ENCODE measurements at places on chromosomes 1 and 21.
A peak's percentile ranks its signal among the peaks of the same experiment; 100 is the strongest.

- DNase-seq = no peak
Observed at GRCh38 chr1:160322831-160323230, 20.2 kb downstream of the COPA start.

DNA sequence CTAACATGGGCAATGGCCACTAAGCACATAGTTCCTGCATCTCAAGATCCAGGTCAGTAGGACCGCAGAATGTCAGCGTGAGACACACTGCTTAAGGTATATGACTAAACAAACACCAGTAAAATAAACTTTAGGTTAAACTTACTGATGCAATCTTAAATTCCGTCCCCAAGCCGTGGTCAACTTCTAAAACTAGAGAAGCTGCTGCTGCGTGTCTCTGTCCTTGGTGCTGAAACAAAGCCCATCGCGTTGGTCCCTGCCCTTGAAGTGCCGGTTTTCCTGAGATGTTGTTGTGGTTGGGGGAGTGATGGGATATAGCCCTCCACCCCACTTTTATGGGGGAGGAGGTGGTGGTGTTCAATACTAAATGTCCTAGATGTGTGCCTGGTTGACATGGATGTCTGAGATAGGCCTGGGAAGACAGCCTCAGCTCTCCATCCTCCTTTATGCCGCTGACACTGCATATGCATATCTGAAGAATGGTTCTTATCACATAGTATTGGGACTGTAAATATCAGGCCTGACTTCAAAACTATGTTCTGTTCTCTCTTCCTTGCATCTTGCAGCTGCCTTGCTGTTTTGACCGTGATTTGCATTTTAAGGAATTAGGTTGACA lies 72.0 kb upstream of the KCNA3 start:
- DNase-seq = peak; percentile 59

DNA sequence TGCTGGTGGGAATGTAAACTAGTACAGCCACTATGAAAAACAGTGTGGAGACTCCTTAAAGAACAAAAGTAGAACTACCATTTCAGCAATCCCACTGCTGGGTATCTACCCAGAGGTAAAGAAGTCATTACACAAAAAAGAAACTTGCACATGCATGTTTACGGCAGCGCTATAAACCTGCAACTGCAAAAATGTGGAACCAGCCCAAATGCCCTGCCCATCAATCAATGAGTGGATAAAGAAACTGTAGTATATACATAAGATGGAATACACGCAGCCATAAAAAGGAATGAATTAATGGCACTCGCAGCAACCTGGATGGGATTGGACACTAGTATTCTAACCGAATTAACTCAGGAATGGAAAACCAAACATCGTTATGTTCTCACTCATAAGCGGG lies 51.0 kb downstream of the ZSWIM5 start:
- DNase-seq = no peak

- DNase-seq = peak; percentile 27
Observed at GRCh38 chr1:161727256-161727924, 6.0 kb downstream of the FCRLB start.

- DNase-seq = no peak
Observed at GRCh38 chr1:37036667-37037053, 2.3 kb upstream of the GRIK3 start.

DNA sequence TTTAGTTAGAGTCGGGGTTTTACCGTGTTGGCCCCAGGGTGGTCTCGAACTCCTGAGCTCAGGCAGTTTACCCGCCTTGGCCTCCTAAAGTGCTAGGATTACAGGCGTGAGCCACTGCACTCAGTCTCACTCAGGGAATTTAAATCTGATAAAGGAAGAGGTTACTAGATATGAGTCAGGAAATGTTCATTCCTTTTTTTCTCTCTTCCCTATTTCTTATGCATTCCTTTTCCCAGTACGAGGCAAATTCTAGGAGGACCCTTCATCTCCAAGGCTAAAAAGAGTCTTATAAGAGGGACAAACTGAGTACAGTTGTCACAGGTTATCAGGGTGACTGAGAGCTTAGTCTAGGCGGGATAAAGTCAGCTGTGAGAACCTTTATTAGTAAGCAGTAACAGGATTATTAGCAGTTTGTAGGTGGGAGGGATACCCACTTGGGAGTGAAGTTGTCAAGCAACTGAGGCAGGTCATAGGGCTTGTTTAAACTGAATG lies 9.1 kb downstream of the MACF1 start:
- no peak for DNase-seq

DNA sequence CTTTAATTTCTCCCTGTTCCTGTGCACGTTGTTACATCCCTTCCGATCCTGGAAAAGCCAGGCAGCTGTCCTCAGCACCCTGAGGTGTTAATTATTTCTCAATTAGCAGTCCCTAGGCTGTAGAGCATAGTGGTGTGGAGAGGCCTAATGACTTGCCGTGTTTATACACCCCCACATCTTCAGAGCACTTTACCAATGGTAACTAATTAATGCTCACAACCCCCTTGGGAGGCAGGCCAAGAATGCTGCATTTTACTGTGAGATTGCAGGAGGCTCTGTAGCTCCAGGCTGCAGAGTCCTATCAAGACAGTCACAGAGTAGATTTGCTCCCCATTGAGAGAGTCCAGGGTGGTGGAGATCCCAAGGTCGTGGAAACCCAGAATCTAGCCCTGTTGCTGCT lies 2.4 kb upstream of the PARS2 start:
- DNase-seq = no peak

DNA sequence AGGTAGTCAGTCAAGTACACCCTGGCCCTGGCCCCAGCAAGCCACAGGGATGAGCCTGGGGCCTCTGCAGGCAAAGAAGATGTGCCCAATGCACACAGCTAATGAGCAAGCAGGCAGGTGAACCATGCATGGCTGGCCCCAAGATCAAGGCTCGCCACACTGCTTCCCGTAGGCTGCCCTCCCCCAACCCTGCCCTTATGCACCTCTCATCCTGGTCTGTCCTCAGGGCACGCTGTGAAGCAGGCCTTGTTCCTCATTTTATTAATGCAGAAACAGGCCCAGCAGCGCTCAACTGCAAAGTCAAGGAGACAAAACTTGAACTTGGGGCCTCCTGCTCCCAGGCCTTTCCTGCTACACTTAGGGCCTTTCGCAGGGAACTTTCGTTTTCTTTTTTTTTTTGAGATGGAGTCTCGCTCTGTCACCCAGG lies 35.6 kb upstream of the ID3 start:
- DNase-seq = no peak

GRCh38 chr1:92695104-92695503 lies 89.8 kb downstream of the EVI5 start:
- no peak for DNase-seq

DNA sequence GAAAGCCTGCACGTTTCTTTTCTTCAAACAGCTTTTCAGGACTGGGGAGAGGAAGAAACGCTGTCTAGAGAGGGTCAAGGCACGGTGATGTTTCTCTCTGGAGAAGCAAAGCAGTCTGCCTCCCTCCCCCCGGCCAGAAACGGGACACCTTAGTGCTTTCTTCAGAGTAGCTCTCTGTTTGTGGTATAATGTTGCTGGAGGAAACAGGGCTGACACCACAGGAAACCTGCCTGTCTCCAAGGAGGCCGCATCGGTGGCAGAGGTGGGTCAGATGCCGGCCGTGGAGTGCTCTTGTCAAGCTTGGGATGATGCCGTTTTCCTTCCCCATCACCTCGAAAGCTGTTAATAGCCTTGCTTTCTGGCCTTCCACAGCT lies 139.4 kb downstream of the DHRS3 start:
- DNase-seq = peak; percentile 32

- DNase-seq = no peak
Observed at GRCh38 chr1:48761986-48762385, 14.7 kb downstream of the BEND5 start.

GRCh38 chr1:191971447-191971846 lies 186.8 kb upstream of the RGS18 start:
- no peak for DNase-seq

DNA sequence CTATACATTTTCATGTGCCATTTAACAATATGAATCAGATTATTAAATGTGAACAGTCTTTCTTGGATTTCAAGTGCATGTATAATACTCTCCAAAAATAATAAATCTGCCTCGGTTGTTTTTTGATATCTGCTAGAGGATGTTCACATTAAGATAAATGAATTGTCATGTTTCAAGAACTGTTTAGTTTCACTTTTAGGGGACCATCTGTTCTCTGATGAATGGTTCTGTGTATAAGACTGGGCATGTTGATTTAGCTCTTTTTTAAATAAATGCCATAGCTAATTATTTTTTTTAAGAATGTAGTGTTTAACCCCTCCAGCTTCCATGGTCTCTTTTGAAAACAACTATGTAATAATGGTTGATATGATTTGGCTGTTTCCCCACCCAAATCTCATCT lies 1245.1 kb upstream of the ADGRL4 start:
- no peak for DNase-seq

GRCh38 chr21:42900446-42900845 lies 7.3 kb downstream of the NDUFV3 start:
- no peak for DNase-seq

DNA sequence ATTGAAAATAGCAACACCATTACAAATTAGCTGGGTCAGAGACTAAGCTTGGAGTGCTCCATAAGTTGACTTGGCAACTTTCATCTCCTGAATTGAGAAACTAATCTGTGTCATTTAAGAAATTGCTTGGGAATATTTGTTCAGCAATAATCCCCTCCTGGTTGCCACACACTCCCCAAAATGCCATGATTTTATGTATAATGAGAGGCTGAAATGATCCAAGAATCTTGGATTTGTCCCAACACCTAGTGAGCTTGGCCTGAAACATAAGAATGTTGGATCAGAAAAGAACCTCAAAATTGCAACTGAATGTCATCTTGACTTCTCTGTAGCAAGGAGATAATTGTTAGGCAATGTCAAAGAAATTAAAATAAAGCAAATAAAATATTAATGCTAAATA lies 805.9 kb upstream of the ADAMTS5 start:
- no peak for DNase-seq

GRCh38 chr1:106608841-106609240 lies 447.6 kb upstream of the PRMT6 start:
- no peak for DNase-seq

DNA sequence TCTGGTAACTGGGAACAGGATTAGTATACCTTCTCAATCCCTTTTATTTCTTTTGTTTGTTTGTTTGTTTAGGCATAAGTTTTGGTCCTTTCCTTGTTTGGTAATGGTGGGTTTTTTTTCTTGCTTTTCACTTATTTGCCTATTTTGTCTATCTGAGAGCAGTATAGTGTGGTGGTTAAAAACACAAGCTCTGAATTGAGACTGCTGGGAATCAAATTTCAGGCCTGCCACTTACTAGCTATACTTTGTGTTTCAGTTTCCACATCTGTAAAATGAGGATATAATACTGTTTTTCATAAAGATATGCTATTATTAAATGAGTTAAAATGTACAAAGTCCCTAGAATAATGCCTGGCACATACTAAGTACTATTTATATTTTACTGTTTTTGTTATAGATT lies 81.6 kb upstream of the IVNS1ABP start:
- DNase-seq = no peak

DNA sequence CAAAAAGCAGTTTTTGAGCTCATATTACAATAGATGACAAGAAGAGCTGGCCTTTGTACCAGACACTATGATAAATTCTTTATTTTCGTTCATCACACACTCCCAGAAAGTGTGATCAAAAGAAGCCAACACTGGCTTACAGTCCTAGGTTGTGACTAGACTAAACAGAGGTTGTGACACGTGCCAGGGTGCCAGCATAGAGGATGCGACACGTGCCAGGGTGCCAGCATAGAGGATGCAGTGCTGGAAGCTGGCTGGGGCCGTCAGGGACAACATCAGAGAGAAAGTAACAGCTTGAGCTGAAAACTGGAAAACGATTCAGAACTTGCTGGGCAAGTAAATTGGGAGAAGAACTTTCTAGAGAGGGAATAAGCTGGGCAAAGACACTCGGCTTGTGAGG lies 2.2 kb downstream of the MTARC1 start:
- DNase-seq = no peak

DNA sequence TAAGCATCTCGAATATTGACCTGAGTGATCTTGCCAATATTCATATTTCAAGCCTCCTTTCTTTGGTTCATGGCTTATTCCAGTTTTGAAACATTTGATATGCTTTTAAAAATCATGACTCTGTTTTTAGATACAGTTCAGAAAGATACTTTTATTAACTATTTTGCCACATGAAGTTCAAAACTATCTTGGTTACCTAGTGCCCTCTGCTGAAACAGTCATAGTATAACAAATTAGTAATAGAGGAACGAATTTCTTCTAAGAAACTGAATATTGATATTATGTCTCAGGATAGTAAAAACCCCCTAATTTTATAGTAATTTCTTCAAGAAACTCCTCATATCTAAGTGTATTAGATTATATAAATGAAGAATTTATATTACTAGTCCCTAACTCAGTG lies 52.6 kb upstream of the RC3H1 start:
- no peak for DNase-seq

GRCh38 chr1:234734412-234734835 lies 124.4 kb upstream of the IRF2BP2 start:
- DNase-seq = no peak

GRCh38 chr1:36741066-36741465 lies 258.4 kb upstream of the CSF3R start:
- DNase-seq = no peak

GRCh38 chr1:178092878-178093493 lies 918 bp upstream of the RASAL2 start:
- DNase-seq = no peak

- DNase-seq = no peak
Observed at GRCh38 chr1:234658138-234658537, 48.2 kb upstream of the IRF2BP2 start.

- no peak for DNase-seq
Observed at GRCh38 chr1:113965703-113966412, 13.4 kb upstream of the OLFML3 start.

DNA sequence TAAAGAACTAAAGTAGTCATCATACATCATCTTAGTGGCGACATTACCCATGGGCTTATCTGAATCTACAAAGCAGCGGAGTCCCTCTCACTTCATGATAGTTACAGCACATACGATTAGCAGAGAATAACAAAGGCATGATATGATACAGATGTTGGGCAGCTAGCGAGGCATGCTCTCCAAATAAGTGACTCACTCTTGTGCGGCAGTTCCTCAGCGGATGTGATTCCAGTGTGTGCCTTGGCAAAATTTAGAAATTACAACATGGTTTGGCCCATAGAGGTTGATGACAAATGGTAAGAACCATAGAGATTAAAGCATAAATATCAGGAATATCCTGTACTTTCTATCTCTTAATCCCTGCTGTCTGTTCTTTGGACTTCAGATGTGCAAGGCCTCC lies 48.1 kb upstream of the PAXBP1 start:
- DNase-seq = no peak

DNA sequence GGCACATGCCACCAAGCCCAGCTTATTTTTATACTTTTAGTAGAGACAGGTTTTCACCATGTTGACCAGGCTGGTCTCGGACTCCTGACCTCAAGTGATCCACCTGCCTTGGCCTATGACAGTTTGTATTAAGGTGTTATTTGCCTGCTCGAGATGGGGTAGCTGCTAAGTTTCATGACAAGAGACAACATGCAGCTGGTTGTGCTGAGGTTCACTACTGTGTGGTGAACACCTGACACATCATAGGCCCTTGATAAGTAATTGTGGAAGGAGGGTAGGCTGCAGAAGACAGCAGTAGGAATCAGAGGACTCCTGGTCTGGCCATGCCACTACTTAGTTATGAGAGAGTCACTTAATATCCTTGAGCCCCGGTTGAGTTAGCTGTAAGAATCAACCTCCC lies 46.2 kb downstream of the PLPP3 start:
- no peak for DNase-seq

- no peak for DNase-seq
Observed at GRCh38 chr1:12404918-12405317, 175.1 kb downstream of the VPS13D start.

GRCh38 chr1:189654906-189655305 lies 822.8 kb downstream of the BRINP3 start:
- no peak for DNase-seq

GRCh38 chr1:21212126-21212525 lies 35.4 kb upstream of the EIF4G3 start:
- DNase-seq = no peak

Data from effector memory CD8-positive, alpha-beta T cell (primary cell).